ENCODE measurements at places on chromosomes 4 and X. TPM values are rescaled to one million over a fixed set of nuclear protein-coding genes. Genes with fewer than 3 reads are reported as not detected.

GRCh38 chr4:36734334-36734733 is 452.9 kb downstream of the DTHD1 start:
- DNase-seq, result no peak

GRCh38 chrX:151702026-151702714 is 6.9 kb downstream of the PRRG3 start:
- DNase-seq, result peak; percentile 58

DNA sequence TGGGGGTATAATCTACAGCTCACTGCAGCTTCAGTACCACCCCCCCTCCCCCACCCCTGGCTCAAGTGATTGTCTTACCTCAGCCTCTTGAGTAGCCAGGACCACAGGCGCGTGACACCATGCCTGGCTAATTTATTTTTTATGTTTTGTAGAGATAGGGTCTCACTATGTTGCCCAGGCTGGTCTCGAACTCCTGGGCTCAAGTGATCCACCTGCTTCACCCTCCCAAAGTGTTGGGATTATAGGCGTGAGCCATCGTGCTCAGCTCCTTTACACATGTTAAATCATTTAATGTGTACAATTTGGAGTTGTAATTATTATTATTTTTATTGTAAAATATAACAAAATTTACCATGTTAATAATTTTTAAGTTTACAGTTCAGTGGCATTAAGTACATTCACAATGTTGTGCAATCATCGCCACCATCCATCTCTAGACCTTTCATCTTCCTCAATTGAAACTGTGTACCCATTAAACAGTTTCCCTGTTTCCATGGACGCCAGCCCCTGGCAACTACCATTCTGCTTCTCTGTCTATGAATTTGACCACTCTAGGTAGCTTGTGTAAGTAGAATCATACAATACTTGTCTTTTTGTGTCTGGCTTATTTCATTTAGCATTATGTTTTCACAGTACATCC is 6.1 kb downstream of the SLAIN2 start:
- no peak for DNase-seq

The SHROOM2 gene
- 1.2 TPM for total RNA-seq
